Mucosa of descending colon (tissue), 3 donors: ENCODE measurements at places on chromosomes 4 and X.

DNA sequence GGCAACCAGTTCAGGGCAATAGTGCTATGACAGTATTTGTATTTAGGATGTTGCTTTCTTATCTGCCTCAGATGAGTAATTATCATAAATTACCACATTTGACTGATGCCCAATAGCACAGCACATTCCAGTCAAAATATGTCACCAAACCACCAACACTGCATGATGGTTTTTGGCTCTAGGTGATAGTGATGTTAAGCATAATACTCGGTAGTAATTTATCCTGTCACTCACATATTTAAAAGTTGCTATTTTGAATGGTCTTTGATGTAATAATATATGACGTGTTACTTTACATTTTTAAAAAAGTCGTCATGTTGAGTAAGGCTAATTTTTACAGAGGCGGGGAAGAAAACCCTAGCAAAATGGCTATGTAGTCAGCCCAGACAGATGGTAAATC lies 42.5 kb downstream of the UNC5C start:
- no peak for DNase-seq

- DNase-seq: peak; percentile 56
These were observed 102.6 kb upstream of the PRKX start for GRCh38 chrX:3815896-3816664.

DNA sequence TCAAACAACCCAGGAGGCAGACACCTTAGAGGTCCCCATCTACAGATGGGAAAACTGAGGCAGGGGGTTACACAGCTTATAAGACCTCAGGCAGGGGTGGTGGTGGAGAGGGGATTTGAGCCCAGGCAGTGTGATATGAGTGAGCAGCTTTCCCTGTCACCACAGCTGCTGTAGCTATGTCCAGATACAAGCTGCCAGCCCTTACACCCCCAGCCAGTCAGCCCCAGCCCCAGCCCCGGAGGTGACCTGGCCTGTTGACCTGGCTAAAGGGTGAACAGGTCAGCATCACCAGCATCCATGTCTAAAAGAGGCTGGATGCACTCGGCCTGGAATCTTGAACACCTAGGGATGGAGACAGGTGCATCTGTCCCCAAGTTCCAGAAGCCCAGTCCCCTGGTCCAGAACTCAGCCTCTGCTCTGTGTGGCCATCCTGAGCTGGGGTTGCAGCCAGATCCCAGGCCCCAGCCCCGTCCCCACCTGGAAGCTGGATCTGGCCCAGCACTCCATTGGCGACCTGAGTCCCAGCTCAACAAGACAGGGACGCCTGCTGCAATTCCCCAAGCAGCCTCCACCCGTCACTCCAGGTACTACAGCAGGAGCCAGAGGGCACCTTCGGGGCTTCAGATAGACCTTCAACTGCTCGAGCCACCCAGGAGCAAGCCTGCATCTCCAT lies 89.5 kb downstream of the JAKMIP1 start:
- no peak for DNase-seq

DNA sequence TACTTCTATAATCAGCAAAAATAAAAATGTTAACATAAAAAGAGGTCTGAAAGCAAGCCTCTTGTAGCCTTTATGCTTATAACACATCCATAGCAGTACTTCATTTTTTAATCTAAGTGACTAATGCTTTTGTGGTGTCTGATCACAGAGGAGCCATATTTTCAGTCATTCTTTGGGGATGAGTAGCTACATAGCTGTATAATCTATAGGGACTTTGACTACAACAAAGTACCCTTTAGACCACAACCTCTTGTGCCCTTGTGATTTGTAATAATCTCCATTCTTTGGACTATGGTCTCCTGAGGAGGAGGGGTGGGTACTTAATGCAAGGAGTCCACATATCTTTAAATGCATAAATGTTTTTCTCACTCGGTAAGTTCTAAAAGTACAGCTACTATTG lies 9.6 kb downstream of the DRP2 start:
- no peak for DNase-seq

- DNase-seq: no peak
These were observed 46.4 kb upstream of the KCTD8 start for GRCh38 chr4:44494810-44495701.

- no peak for DNase-seq
These were observed 53.2 kb upstream of the ABCG2 start for GRCh38 chr4:88211473-88212252.

GRCh38 chr4:31538877-31539276 lies 818.7 kb downstream of the PCDH7 start:
- DNase-seq: no peak

DNA sequence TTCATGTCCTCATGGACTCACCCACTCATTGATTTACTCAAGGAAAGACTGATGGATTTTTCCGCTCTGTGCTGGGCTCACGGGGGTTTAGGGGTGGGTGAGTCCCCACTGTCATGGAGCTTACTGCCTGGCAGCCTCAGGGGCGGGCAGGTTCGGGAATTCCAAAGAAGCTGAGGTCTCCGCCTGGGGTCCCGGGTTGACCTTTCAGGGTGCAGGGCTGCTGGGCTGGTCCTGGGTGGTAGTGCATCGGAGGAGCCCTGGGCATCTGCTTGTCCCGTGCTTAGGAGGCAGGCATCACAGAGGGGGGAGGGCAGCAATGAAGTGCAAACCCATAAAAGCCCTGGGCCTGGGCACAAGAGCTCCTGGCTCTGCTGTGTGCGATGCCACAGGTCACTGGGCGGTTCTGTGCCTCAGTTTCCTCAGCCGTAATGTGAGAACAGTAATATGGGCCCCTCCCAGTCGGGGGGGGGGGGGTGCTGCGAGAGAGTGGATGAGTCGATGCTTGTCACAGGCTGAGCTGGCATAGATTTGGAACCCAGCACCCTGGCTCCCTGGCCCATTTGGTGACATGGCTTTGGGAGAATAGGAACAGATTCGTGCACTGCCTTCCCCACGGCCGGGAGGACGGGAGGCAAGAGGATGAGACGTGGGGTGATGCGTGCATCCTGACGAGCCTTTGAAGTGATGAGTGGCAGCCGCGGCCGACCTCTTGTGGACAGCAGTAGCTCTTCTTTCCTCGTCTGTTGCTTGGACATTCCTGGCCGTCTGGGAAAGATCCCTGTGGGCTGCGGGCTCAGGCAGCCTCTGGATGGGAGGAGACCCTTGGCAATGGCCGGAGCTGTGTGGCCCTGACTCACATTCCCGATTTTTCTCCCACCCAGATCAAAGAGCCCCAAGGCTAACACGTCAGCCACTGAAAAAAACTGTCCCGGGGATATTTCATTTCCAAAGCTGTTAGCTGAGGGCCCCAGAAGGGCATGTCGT lies 42.0 kb downstream of the PSAPL1 start:
- no peak for DNase-seq

GRCh38 chr4:43242606-43243005 lies 350.1 kb downstream of the GRXCR1 start:
- no peak for DNase-seq

DNA sequence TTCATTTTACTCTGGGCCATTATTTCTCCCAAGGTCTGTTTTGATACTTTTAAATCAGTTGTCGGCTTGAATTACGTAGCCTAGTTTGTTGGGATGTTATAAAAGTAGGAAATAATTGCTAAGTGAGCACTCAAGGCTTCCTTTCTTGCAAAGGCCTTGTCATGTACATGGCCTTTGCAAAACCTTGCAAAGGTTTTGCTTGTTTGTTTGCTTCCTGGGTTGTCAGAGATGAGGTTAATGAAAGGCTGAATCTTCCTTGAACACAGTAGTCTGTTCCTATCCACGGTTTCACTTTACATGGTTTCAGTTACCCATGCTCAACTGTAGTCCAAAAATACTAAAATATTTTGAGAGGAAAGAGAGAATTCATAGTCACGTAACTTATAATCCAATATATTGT lies 113.5 kb downstream of the NAA11 start:
- DNase-seq: no peak

DNA sequence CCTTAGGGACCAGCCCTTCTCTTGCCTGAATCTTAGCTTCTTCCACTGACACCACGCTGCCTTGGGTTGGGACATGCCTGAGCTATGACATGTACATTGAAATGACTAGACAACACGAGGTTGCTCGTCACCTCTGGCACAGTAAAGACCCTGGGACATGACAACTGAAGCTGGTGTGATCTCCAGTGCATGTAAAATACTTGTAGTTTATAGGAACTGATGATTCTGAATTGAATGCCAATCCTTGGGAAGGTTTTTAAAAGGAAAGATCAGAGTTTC lies 100.7 kb upstream of the PGRMC2 start:
- no peak for DNase-seq

GRCh38 chr4:152936446-152937335 lies 568 bp downstream of the FHDC1 start:
- peak; percentile 77 for DNase-seq

DNA sequence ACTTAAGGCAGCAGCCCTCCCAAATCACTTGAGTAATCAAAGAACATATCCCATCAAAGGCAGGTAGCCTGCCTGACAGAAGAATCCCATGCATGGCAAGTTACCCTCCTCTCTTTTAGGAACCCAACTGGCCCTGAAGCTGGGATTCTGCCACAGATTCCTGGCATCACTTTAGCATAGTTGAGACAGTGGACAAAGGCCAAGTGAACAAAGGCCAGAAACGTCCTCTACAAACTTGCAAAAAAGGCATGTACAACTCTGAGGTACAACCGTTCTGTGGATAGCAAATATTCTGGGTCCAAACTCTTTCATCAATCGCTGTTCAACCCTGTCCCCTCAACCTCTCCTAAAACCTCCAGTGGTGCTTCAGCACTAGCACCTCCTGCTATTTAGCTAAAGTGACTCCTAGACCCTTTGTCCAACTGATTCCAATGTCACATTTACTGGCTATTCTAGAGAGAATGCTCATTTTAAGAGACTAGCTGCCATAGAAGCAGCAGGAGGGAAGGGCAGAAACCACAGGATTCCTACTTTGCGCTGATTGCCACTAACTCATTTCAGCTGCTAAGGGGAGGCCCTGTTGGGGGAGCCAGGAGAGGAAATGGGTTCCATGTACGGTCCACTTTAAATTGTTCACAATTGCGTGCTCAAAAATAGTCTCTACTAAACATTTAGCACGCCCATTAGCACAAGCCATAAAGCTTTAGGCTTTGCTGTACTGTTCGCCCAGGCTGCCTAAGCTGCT lies 105.9 kb downstream of the SHROOM4 start:
- DNase-seq: no peak

DNA sequence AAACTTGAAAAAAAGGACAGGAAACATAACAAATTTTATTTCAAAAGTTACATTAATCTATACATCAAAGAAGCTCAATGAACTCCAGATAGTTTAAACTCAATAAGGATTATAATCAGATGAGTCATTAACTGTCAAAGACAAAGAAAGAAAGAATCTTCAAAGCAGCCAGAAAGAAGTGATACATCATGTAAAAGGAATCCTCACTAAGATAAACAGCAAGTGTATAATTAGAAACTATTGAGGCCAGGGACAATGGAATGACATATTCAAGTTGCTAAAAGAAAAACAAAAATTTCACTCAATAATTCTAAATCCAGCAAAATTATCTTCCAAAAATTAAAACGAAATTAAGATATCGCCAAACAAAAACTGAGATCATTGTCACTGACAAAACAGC lies 161.6 kb upstream of the NWD2 start:
- DNase-seq: no peak
